Stimulated activated CD4-positive, alpha-beta T cell treated with anti-CD3 and anti-CD28 coated beads, Interleukin-2, amount 100 ng/mL, for 24 hours (primary cell): ENCODE measurements at places on chromosomes 7 and 10.

GRCh38 chr10:100551738-100552137, 16.0 kb downstream of the HIF1AN start:
- no peak for DNase-seq

GRCh38 chr7:157520249-157520648, 183.4 kb downstream of the DNAJB6 start:
- DNase-seq = no peak

DNA sequence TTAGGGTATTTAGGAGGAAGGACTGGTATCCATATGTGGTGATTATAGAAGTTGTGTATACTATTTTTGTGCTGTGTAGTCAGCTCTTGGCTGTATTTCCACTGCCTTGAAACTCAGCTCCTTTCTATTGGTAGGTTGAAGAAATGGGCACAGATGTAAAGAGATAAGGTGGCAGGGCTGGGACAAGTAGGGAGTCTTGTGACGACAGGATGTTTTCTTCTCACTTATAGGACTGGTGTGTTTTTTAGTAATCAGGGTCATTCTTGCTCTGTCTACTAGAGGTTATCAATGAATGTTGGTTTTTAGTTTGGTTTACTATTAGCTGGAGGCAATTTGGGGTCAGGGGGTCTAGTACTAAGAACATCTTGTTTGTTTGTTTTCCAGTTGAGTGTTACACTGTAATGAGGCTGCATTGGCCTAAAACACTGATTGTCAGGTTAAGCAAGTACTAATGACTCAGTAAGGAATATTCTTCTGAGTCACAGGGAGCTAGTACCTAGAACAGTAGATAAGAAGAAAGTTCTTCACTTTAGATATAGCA, 11.8 kb downstream of the UBN2 start:
- DNase-seq = no peak

GRCh38 chr10:51386248-51386885, 312.1 kb downstream of the PRKG1 start:
- DNase-seq = no peak

DNA sequence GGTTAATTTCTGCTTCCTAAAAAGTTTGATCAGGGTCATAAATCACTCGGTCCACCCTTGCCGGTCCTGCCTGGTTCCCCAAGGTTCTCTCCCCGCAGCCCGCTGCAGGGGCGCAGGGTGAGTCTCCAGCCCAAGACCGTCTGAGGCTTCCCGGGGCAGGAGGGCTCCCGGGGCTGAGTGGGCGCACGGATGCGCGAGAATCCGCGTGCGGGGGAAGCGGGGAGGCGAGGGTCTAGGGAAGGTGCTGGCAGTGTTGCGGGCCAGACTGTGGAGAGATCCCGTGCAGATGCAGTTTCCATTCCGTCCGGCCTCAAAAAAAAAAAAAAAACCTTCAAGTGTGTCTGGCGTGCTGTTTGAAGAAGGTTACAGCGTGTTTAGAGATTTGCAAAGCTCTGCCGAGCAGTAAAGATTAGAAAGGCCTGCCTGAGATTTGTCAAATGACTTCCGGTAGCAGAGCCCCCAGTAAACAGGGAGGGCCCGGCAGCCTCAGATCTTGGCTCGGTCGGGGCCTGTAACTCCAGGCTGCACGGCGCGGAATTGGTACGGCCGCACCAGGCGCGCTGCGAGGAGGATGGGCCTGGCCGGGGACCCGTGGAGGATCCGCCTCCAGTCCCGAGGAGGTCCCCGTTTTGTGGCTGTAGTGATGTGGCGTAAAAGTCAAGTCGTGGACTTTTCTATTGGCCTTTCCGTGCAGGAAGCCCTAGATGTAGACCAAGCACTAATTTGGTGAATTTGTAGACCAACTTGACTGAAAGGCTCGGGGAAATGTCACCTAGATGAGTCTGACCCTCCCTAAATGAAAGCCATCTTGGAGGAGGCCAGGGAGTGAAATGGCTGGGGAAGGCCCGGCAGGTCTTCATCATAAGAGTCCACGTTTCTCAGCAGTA, 293.2 kb upstream of the NFE2L3 start:
- DNase-seq = no peak

DNA sequence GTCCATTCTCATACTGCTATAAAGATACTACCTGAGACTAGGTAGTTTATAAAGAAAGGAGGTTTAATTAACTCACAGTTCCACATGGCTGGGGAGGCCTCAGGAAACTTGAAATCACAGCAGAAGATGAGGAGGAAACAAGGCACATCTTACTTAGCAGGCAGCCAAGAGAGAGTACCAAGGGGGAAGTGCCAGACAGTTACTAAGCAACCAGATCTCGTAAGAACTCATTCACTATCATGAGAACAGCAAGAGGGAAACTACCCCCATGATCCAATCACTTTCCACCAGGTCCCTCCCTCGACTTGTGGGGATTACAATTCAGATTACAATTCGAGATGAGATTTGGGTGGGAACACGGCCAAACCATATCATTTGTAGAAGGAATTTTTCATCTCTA, 36.3 kb downstream of the NHLRC2 start:
- no peak for DNase-seq

- DNase-seq = no peak
Observed at GRCh38 chr7:107046491-107047259, 2.2 kb downstream of the PRKAR2B start.

- peak; percentile 74 for DNase-seq
Observed at GRCh38 chr10:124539935-124540641, 78.5 kb downstream of the LHPP start.

DNA sequence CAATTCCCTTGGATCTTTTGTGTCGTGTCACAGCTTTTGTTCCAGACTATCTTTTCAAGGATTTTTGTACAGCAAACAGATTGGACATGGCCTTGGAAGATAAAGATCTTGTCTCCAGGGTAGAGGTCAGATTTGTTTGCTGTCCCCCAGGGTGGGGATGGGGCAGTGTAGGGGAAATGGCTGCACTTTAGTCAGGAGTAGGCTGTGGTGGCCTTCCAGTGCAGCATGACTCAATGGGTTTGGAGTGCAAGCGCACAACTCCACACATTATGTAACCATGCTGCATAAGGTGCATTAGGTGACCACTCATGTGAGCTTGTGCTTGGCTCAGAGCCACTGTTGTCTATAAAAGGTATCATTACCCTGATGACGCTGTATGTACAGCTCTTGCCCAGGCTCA, 23.9 kb upstream of the ADAMTS14 start:
- no peak for DNase-seq
